ENCODE measurements at places on chromosomes 12 and 14.

- DNase-seq = no peak
These were observed 627 bp downstream of the TESC start for GRCh38 chr12:117098361-117099217.

DNA sequence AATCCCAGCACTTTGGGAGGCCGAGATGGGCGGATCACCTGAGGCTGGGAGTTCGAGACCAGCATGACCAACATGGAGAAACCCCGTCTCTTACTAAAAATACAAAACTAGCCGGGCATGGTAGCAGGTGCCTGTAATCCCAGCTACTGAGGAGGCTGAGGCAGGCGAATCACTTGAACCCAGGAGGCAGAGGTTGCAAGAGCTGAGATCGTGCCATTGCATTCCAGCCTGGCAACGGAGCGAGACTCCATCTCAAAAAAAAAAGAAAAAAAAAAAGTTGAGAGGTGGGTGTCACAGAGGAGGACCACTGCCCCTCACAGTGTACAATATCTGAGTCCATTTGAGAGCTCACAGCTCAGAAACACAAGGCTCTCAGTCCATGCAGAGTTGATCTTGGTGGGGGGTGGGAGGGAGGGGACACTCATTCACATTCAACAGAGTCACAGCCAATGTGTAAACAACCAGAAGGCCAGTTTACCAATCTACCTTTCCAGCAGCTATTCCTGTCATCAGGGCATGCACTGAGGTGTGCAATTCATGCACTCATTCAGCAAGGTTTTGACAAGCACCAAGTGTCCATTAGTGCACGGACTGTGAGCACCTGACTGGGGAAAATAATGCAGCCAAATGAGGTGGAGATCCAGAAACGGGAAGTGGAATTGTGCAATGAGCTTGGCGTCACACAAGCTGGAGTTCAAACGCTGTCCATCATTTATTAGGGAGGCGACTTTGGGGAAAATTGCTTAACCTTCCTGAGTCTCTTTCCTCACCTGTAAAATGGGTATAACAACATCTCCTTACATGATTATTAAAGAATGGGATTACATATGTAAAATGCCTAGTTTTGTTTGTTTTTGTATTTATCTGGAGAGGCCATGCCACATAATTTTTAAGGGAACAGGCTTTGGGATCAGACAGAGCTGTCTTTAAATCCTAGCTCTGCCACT is 4.4 kb upstream of the EIF5 start:
- DNase-seq = peak; percentile 11

DNA sequence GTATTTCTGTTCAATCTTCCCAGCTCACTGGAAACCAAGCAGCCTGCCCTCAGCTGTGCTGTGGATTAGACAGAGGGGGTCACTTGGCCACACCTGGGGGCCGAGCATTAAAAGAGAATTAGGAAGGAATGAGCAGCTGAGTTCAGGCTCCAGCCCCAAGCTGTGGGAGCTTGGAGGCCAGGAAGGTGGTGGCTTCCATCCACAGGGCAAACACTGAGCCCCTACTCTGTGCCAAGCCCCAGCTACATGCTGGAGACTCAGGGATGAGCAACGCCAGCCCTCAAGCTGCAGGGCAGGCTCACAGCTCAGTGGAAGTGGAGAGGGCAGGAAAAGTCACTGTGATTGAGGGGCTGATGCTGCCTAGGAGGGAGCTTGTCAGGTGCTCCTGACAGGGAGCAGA is 412.7 kb downstream of the BCL11B start:
- no peak for DNase-seq

- DNase-seq = no peak
These were observed 1.9 kb downstream of the TGFB3 start for GRCh38 chr14:75979648-75980565.

Measured in astrocyte (in vitro differentiated cells and primary cell).